Kidney epithelial cell (primary cell): ENCODE measurements at places on chromosomes 4 and X. TPM values are rescaled to one million over a fixed set of nuclear protein-coding genes. Genes with fewer than 3 reads are reported as not detected.

The SFRP2 gene
- total RNA-seq, result 1.5 and 2.7 TPM in 2 replicates

The EIF4E gene
- 78.6 and 87.0 TPM in 2 replicates for total RNA-seq

The NSUN7 gene
- total RNA-seq, result 8.9 and 9.9 TPM in 2 replicates

- no peak for DNase-seq
Measured at GRCh38 chr4:184635381-184635780, 13.9 kb downstream of the CASP3 start.

DNA sequence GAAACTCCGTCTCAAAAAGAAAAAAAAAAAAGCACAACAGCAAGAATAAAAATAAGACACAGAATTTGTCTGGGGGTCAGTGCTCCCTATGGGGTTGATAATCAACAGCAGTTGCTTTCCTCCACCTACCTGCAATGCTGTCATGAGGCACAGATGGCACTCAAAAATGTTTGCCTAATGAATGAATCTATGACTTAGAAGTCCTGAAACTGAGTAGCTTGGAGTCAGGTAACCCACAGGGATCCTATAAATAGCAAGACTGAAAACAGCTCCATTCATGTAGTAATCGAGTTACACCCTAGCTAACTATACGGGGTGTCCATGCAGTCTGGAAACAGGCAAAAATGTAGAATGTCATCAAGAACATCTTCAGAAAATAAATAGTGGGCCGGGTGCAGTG, 19.8 kb upstream of the DDX3X start:
- DNase-seq, result no peak
